ENCODE measurements at places on chromosomes 7 and 10.

- DNase-seq = no peak
Observed at GRCh38 chr10:48231699-48232315, 42.7 kb downstream of the FRMPD2 start.

GRCh38 chr10:89416465-89416864 is 2.1 kb downstream of the IFIT5 start:
- no peak for DNase-seq

DNA sequence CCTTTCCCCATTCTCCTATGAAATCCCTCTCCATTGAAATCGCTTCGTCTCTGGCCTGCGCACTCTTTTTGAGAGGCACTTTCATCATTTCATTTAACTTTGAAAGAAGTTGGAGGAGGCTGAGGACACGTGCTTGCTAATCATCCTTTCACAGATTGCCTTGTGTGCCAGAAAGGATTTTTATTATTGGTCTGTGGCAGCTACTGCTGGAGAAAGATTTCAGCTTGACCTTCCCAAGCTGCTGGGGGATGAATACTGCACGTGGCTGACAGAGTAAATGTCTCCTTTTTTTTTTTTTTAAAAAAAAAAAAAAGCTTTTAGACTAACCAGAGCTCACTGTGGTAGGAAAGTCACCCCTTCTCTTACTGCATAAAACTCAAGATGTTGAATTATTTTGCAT is 44.2 kb upstream of the KCNIP2 start:
- DNase-seq = no peak

DNA sequence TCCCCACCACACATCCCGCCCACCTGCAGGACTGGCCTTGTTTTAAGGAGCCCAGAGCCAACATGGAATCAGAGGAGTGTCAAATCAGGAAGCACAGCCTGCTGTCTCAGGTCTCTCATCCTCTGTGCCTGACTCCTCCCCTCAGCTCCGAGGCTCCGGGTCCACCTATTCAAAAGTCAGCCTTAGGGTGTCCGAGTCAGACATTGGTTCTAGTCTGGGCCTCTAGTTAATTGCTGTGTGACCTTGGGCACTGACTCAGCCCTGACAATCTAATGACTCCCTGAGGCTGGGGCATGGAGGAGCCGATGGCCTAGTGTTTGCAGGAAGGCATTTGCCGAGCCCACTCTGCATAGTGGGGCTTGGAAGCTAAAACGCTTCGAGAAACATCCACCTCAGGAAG is 223.1 kb upstream of the PPP2R2D start:
- DNase-seq = no peak

DNA sequence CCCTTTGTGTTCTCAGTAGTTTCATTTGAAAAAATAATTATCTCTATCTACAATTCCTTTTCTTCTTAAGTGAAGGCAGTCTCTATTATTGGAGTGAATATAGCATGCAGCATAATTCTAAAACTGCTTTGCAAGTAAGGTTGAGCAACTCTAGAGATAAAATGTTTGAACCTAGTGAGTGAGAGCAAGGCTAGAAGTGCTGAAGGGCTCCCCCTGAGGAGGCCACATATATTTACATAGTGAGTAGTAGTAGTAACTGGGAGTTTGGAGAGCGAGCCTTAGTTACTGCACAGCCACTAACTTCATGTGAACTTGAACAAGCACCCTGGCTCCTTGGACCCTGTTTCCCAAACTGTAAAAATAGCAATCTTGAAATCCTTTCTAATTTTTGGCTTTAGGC is 141.5 kb upstream of the DKK1 start:
- DNase-seq = no peak

DNA sequence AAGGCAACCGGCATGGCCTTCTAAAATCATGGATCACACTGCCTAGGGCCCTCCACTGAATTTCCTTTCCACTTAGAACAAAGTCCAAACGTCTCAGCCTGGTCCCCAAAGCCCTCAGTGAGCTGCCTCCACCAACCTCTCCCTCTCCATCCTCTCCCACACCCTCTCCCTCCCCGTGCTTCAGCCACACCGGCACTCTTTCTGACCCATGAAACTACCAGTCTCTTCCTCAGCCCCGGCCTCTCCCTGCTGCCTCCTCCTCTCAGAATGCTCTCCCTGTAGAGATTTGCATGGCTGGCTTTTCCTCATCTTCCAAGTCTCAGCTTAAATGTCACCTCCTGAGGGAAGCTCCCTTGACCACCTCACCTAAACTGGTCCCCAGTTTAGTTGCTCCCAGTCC is 219.0 kb upstream of the ZMIZ1 start:
- DNase-seq = no peak

DNA sequence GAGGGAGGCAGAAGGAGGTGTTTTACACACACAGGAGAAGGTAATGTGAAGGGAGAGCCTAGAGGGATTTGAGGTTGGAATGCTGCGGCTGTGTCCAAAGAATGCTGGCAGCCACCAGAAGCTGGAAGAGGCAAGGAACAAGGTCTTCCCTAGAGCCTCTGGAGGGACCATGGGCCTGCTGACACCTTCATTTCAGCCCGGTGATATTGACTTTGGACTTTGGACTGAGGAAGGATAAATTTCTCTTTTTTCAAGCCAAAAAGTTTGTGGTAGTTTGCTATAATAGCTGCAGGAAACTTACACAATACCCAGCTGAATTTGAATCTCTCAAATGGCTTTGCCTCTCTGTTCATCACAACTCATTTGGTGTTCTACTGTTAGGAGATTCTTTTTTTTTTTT is 34.6 kb downstream of the UBN2 start:
- DNase-seq = no peak

- DNase-seq = no peak
Observed at GRCh38 chr7:114922026-114922651, at the start of gene MDFIC. Gene MDFIC (plus strand): TSS chr7:114922094. CDS start chr7:114923034, 940 bp downstream.

- peak; percentile 49 for DNase-seq
Observed at GRCh38 chr10:7572391-7572790, 94.4 kb downstream of the ITIH5 start.

DNA sequence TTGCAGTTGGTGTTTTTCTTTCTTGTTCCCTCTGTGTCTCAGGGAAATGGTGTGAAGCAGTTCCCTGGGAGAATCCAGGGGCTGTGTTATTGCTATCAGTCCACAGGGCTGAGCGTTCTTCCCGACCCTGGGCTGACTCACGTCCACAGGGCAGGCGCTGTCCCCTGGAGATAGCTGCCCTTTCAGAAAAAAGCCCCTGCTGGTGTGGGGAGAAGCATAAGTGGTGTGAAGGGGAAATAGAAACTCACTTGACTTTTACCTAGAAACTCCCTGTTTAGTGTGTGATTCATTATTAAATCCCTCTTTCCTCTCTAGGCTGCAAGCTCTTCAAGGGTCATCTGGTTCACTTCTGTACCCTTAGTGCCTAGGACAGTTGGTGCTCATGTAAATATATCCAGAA is 63.3 kb upstream of the SMNDC1 start:
- DNase-seq = no peak

GRCh38 chr7:139731802-139732470 is 45.9 kb downstream of the HIPK2 start:
- peak; percentile 91 for DNase-seq

- no peak for DNase-seq
Observed at GRCh38 chr7:105387508-105388355, 989 bp downstream of the SRPK2 start.

GRCh38 chr7:25167262-25167843 is 42.3 kb upstream of the CYCS start:
- no peak for DNase-seq

GRCh38 chr7:22402250-22402649 is 45.3 kb upstream of the RAPGEF5 start:
- DNase-seq = peak; percentile 9

GRCh38 chr7:135681762-135682161 is 19.4 kb downstream of the STMP1 start:
- DNase-seq = no peak

- peak; percentile 91 for DNase-seq
Observed at GRCh38 chr7:113087071-113087998, 708 bp upstream of the GPR85 start.

DNA sequence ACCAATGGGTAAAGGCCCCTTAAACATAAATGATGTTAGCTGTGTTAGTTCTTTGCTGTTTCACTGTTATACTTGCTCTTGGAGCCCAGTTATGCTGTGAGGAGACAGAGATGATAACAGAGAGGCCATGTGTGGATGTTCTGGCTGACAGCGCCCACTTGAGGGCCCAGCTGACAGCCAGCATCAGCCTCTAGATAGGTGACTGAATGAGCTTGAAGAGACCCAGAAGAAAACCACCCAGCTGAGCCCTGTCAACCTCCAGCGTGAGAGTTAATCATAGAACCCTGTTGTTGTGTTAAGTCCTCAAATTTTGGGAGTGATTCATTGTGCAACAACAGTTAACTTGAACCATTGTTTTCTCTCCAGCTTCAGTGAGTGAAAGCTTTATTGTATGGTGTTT is 91.7 kb downstream of the GLRX3 start:
- DNase-seq = no peak

GRCh38 chr10:96858706-96859050 is 26.6 kb downstream of the LCOR start:
- no peak for DNase-seq

DNA sequence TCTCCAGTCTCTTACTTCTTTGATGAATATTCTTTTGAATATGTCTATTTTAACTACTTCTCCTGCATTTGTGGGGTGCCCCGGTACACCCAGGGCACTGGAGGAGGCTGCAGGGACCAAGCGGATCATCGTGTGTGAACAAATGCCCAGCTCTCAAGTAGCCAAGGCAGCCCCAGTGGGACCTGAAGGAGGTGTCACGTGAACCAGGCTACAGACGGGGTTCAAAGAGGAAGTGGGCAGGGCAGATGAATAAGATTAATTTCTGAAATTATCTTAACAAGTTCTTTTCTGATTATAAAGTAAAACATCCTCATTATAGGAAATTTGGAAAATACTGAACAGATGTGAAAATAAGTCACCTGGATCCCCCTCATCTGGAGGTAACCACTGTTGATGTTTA is 78.4 kb upstream of the DUSP5 start:
- peak; percentile 2 for DNase-seq

DNA sequence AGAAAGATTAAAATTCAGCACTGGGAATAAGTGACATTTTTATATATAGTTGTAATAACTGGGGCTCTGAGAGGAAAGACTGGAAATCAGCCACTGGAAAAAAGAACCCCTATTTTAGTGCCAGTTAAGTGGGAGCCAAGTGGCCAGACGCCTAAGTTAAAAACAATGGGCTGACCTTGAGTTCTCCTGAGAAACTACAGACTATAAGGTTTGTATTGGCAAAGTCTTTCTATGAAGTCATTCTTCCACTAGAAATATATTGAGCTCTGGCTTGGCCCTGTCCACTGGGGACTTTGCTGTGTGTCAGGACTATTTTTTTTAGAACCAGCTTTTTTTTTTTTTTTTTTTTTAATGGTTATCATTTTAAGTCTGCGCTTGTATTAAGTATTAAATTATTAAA is 210.6 kb upstream of the FZD8 start:
- DNase-seq = no peak

DNA sequence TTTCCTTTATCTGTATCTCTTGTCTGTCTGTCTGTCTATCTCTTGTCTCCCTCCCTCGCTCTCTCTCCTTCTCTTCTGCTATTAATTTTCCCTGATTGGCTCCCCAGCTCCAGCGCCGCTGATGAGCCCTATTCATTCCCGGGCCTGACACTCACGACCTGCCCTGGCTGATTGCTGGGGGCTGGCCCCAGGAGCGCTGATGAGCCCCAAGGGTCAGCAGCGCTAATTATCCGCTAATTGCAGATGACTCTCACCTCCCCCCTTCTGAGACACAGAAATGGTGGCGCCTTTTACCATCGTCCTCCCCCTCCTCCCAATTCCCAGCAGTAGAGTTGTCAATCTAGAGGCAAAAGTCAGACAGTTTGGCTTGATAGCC is 1.3 kb upstream of the GBX1 start:
- no peak for DNase-seq

DNA sequence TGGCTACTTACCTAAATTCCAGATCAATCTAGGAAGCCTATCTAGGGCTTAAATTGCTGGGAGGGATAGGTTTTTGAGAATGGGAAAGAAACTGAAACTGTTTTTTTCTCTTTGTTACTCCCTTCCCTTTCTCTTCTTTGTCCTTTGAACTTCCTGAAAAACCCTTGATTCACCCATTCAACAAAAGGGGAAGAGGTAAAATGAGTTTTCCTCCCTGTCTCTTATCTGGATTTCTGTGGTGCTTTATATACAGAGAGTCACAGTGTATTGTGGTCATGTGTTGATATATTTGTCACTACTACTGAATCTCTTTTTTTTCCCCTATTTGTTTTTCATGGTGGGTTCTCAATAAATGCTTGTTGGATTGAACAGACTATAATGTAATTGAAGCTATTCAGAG is 19.8 kb upstream of the NUP205 start:
- peak; percentile 84 for DNase-seq

DNA sequence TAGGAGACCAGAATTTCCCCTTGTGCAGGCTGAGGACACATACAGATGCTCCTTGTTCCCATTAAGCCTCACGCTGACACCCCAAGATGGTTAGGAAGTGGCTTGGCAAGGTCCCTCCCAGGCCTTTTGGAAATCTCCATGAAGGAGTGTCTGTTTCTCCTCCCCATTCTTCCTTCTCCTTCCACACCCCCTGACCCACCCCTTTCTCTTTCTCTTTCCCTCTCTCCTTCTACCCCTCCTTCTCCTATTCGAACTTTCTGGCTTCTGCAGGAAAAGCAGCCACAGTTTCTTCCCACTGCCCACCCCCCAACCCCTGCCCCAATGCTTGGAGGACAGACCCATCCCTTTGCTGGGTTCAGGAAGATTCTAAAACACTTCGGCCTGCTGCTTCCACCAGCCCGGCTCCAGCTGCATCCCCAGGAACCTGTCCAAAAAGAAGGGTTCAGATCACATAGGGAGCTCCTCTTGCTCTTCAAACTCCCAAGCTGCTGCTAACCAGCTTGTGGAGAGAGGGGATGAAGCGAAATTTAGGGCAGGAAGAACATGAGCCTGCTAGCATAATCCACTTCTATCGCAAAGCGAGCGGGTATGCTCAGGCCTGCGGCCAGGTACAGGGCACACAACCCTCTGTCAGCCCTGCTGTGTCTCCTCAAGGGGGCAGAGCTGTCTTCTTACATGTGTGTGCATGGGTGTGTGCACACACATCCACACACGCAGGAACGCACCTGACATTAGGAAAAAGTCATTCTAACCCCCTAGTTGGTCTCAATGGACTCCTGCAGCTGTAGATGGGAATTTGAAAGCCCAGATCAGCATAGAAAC is 80.4 kb downstream of the PPP1R3C start:
- DNase-seq = no peak

DNA sequence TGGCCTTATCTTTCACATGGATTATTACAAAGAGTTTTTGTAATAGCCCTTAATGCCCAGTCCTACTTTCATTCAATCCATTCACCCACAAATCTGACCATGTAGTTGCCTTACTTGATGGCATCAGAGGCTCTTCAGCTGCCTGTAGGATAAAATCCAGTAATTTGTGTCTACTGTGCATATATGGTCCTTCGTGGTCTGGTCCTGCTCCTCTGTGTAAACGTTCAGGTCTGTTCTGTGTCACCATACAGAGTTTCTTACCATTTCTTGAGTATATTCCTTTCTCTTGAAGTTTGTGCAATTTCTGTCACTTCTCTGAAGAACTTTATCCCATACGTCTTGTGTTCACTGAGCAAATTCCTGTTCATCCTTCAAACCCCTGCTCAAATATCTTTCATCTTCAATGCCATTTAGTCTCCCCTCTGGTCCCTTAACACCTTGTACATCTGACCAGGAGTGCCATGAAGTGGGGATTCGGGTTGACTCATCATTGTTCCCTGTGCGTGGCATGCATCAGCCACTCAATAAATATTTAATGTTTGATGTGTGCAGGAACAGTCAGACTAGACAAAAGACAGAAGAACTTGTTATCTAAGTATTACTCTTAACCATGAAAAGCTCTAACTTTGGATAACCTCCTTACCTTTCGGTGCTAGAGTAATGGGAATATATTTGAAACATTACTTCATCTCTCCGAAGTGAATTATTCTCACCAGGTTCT is 98.6 kb upstream of the RPA3 start:
- DNase-seq = no peak

- DNase-seq = peak; percentile 63
Observed at GRCh38 chr10:18306031-18306430, 165.8 kb downstream of the CACNB2 start.

Measured in MV-4-11 (cell line).